Stimulated activated CD4-positive, alpha-beta T cell treated with anti-CD3 and anti-CD28 coated beads, TNF-alpha, amount 100 ng/mL, for 24 hours (primary cell): ENCODE measurements at places on chromosomes 13 and 19.

DNA sequence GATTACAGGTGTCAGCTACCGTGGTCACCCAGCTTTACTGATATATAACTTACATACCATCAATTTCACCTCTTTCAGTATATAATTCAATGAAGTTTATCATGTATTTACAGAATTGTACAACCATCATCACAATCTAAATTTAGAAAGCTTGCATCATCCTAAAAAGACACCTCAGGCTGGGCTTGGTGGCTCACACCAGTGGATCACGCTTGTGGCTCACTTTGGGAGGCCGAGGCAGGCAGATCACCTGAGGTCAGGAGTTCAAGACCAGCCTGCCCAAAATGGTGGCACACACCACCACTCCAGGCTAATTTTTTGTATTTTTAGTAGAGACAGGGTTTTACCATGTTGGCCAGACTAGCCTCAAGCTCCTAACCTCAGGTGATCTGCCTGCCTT lies 4.3 kb upstream of the HDGFL2 start:
- no peak for DNase-seq

- peak; percentile 12 for DNase-seq
Measured at GRCh38 chr19:37997911-37998344, 90.9 kb downstream of the SIPA1L3 start.

- DNase-seq, result peak; percentile 99
Measured at GRCh38 chr13:110712849-110713641, 455 bp upstream of the ING1 start.

- DNase-seq, result peak; percentile 57
Measured at GRCh38 chr19:7799640-7800355, 30.2 kb upstream of the EVI5L start.

- no peak for DNase-seq
Measured at GRCh38 chr13:50421473-50422130, 406.4 kb downstream of the KCNRG start.

DNA sequence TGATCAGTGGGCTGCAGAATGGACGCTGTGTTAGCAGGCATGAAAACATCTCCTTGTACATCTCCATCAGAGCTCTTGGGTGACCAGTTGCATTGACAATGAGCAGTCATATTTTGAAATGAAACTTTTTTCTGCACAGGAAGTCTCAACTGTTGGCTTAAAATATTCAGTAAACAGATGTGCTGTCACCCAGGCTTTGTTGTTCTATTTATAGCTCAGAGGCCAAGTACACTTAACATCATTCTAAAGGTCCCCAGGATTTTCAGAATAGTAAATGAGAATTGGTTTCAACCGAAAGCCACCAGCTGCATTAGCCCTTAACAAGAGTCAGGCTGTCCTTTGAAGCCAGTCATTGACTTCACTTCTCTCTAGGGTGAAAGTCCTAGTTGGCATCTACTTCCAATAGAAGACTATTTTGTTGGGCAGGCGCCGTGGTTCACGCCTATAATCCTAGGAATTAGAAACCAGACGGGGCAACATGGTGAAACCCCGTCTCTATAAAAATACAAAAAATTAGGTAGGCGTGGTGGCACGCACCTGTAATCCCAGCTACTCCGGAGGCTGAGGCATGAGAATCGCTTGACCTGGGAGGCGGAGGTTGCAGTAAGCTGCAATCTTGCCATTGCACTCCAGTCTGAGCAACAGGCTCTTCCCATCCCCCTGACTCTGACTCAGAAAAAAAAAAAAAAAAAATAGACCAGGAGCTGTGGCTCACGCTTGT lies 7.9 kb upstream of the PDE4A start:
- DNase-seq, result no peak

DNA sequence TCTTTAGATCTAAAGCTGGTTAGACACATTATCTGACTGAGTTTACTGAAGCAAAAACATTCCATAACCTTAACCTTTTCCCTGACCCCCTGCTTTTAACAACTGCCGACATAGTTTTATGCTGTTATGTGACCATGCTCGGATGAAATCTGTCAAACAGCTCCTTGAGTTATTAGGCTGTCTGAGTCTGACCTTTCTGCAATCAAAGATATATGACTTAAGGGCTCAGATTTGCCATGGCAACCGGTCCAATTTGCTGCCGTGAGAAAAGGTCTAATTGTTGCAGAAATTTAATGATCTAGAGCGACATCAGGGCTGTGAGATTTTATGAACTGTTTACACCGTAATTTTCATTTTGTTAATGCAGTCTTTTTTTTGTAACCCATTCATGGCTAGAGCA lies 61.8 kb downstream of the URI1 start:
- DNase-seq, result no peak

GRCh38 chr13:111278258-111278657 lies 42.2 kb upstream of the TEX29 start:
- DNase-seq, result no peak

- DNase-seq, result no peak
Measured at GRCh38 chr19:8517551-8518442, 3.8 kb upstream of the ZNF414 start.

- DNase-seq, result no peak
Measured at GRCh38 chr19:4379383-4380253, 20.7 kb downstream of the SH3GL1 start.

- DNase-seq, result no peak
Measured at GRCh38 chr13:60509601-60510386, 112.8 kb downstream of the TDRD3 start.

GRCh38 chr13:108326309-108326708 lies 56.8 kb downstream of the TNFSF13B start:
- no peak for DNase-seq

DNA sequence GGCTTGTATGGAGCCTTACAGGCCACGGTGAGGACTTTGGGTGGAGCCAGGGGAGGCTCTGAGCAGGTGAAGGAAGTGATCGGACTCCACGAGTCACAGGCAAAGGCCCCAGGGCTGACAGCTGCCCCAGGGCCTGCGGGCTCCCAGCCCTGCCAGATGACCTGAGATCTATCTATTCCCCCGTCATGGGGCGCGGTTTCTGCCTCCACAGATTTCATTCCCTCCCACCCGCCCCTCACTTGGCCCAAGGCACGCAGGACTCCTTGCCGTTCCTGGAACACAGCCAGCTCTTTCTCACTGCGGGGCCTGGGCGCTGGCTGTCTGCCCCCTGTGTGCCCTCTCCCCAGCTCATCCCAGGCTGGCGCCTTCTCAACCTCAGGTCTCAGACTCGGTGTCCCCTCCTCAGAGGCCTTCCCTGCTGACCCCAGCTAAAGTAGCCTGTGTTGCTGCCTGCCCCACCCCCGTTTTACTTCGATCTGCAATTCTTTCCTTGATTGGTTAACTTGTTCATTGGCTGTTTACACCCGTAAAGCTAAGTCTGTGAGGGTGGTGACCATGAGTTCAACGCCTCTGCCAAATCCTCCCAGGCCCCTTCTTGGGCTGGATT lies 13.9 kb upstream of the PAK4 start:
- no peak for DNase-seq

GRCh38 chr19:35908973-35909683 lies 1.0 kb upstream of the TYROBP start:
- no peak for DNase-seq

DNA sequence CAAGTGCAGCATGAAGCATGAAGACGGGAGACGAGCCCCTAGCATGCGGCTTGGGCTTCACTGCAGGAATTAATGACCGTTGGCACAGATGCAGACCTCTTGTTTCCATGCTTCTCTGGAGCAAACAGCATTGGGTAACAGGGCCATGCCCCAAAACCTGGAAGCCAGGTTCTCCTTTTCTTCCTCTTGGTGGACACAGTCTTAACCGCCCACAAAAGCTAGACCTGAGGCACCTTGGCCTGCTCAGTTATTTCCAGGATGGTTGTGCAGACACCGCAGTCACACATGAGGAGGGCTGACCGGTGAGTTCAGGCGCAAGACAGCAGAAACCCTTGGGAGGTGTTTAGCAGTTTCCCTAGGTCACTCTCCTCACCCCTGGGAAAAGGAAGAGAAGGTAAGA lies 133.9 kb upstream of the GJB6 start:
- no peak for DNase-seq

- no peak for DNase-seq
Measured at GRCh38 chr13:100890645-100891044, 216.1 kb upstream of the TMTC4 start.

DNA sequence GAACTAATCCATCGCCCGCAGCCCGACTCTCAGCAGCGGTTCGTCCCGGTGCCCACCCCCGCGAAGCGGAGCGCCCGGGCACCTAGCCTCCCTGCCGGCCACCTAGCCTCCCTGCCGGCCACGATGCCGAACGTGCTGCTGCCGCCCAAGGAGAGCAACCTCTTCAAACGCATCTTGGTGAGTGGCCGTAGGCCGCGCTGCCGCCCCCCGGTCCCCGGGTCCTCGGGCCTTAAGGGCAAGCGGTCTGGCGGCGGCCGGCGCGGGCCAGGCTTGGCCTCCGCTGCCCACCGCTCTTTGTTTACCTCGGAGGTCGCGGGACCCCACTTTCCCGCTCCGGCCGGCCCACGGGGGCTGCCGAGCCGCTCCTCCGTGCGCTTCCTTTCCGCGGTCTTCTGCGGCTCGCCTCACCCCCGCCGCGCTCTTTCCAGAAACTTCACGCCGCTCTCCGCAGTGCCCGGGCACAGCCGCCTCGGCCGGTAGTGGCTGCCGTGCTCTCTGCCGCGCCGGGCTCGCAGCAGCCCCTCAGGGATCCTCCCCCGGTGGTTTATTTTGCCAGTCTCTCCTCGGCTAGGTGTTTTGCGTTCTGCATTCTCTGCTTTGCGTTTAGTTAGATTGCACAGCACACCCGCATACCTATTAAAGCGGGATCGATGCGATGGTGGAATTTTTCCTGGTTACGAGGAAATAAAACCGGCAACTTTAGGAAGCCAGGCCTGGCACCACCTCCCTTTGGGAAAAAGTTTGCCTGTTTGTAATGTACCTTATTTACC lies 524 bp downstream of the NAA16 start:
- no peak for DNase-seq

DNA sequence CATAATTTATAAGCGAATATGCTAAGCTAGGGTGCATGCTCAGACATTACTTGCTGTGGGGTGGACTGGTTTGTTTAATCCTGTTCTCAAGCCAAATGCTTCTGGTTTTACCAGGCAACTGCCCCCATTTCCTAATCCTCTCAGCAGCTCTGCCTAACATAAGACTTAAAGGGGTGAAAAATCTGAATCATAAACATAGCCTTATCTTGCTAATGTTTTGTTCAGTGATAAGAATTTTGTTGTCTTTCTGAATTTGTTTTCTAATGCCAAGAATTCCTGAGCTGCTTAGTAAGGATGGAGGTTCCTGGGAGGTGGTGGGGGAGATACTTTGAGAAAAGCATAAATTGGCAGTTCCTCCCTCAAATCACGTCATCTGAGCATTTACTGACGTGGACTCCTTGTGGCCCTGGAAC lies 42.7 kb downstream of the ING1 start:
- no peak for DNase-seq

DNA sequence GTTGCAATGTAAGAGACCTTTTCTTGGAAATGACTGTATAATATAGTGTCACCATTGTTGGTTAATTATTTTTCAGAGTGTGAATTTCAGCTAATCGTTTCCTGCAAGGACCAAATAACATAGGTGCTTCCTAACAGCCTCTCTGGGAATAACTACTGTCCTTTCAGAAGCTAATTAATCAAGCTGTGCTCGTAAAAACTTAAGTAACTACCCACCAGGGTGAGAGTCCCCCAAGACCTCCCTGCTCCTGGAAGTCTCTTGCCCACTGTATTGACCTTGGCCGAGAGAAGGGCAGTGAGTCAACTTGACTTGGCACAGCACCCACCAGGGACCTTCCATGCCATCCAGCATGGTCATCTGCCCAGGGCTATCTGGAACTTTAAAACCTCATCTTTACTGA lies 50.3 kb downstream of the UQCRFS1 start:
- DNase-seq, result no peak

GRCh38 chr13:70415136-70415535 lies 306.9 kb upstream of the KLHL1 start:
- DNase-seq, result no peak

DNA sequence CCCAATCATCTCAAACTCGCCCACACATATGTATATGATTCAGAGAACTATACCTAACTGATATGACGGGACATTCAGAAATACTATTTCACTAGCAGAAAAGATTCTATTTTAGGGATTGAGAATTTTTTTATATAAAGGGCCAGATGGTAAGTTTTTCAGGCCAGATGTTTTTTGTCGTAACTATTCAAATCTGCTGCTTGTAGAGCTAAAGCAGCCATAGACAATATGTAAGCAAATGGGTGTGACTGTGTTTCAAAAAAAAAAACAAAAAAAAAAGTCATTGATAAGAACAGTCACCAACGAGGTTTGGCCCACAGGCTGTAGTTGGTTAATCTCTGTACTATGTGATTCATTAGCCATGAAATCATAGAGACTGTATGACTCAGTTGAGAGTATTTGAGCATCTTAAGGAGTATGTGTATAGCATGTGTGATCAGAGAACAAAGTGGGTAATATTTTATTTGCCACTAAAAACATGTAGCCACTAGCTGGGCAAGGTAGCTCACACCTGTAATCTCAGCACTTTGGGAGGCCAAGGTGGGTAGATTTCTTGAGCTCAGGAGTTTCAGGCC lies 2724.7 kb downstream of the PCDH9 start:
- DNase-seq, result no peak

GRCh38 chr19:8352134-8352827 lies 9.2 kb upstream of the KANK3 start:
- no peak for DNase-seq

- DNase-seq, result no peak
Measured at GRCh38 chr13:68124437-68125086, 894.4 kb upstream of the PCDH9 start.

GRCh38 chr19:17086834-17087233 lies 11.3 kb downstream of the MYO9B start:
- no peak for DNase-seq

DNA sequence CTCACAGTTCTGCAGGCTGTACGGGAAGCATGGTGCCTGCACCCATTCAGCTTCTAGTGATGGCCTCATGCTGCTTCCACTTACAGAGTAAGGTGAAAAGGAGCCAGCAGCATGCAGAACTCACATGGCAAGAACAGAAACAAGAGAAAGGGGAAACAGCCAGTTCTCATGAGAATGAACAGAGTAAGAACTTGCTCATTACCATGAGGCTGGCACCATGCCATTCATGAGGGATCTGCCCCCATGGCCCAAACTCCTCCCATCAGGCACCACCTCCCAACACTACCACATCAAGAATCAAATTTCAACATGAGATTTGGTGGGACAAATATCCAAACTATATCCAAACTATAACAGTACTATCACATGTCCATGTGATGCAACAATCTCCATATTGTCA lies 72.1 kb downstream of the KATNAL1 start:
- DNase-seq, result no peak

GRCh38 chr13:114161028-114161556 lies 18.0 kb upstream of the CFAP97D2 start:
- no peak for DNase-seq

DNA sequence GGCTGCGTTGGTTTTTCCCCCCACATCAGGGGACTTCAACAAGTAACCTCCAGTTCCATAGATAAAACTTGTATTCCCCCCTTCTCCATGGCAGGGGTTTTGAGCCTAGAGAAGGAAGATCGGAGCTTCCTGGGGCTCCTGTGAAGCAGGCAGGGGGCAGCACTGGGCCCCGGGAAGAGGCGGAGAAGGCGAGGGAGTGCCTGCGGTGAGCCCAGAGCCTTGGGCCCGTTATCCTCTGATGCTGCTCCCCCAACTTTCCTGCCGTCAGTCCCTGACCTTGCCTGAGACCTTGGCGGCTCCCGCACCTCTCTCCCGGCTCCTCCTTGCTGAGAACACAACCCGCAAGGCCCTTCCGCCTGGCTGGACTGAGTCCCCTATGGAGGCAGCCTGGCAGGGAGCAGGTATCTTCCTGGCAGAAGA lies 2.5 kb downstream of the LIPE start:
- no peak for DNase-seq

GRCh38 chr13:72599178-72599743 lies 128.2 kb downstream of the MZT1 start:
- DNase-seq, result no peak
